ENCODE measurements at places on chromosomes 12 and 14.

DNA sequence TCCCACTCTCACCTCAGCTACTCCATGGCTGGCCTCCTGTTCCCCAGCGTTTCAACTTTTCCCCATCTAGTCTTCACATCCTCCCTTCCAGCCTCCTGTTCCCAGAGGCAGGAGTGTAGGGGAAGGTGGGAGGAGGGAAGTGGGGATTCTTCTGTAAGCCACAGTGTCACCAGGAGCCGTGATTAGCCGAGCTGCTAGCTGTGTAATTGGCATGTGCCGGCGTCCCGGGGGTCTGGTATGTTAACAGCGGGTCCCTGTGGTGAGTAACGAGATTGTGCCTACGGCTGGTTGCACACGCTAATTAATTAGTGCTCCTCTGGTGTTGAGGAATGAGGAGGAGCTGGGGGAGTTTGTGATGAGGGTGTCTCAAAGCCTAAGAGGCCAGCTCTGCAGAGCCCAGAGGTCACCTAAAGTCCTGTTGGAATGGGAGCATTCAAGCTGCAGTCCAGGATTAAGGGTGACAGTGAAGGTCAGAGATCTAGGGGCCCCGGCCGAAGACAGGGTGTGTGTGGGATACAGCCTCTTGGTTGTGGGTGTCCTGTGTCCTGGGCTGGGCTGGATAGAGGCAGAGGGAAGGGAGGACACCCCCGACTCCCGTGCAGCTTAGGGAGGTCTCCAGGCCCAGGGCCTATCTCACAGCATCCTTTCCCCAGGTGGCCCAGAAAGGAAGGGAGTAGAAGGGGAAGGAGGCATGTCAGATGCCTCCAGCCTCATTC is 10.0 kb upstream of the CALCOCO1 start:
- DNase-seq: no peak

DNA sequence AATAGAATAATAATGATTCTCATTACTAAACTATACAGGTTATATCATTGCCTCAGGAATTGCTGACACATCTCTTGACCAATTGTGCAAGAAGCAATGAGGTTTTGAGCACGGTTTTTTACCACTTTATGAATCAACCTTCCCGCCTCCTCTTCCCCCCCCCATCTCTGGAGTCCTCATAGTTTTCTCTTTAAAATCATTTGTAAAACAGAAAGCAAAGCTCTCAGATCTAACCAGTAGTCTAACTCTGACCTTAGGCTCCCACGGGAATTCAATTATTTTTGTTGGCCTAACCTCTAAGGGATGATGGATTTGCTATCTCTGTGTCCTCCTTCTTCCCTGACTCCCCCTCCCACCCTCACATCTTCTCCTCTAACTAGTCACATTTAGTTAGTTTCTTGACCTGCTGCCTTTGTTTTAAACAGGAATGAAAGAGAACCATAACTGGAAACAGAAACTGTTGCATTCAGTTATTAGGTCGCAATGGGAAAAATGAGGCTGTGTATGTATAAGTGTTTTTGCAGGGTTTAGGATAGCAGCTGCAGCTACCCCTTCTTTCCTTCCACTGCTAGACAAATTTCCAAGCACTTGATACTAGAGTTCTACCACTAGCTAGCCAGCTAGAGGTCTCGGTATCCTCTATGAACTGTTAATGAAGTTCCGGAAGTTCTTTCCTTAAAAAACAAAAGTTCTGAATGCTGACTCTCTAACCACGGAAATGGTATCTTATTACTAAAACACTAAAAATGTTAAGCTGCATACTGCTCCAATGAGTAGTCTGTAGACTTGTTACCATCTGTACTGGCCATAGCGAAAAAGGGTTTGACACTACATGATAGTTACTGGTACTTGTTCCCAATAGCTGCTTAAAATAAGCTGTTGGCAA is 65.4 kb downstream of the TAOK3 start:
- DNase-seq: no peak

- no peak for DNase-seq
These were observed 132.1 kb downstream of the SAMD4A start for GRCh38 chr14:54698966-54699530.

DNA sequence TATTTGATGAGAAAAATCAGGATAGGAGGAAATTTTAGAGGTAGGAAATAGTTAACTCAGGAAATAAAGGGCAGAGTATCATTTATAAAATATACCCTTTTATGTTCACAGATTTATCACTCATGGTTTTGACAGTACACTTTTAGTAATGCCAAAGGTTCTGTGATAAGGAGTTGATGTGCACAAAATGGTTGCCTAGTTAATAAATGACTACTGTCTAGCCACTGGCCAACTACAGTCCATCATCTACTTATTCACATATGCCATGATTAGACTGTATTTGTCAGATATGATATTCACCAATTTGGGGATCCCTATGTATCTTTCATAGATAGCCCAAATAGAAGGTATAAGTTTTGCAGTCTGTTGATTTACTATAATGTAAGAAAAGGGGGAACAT is 19.2 kb upstream of the GXYLT1 start:
- no peak for DNase-seq

GRCh38 chr14:65287264-65288131 is 125.0 kb upstream of the FUT8 start:
- DNase-seq: no peak

- no peak for DNase-seq
These were observed 12.4 kb downstream of the PPM1H start for GRCh38 chr12:62922539-62922938.

DNA sequence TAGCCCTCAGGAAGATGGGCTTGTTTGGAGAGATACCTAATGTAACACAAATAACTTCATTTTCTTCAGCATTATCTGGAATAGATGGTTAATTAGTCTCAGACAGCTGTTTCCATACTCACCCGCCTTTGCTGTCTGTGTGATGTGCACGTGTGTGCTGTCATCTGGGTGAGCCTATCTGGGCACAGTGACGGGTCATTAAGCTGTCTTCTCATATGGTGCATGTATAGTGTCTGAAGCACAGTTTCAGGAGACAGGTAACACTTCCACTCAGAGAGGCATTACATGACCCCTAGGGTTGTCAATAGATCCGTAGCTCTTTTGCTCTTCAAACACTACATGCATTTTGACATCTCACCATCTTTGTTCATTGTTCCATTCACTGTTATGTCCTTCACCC is 493.3 kb downstream of the APAF1 start:
- DNase-seq: no peak

DNA sequence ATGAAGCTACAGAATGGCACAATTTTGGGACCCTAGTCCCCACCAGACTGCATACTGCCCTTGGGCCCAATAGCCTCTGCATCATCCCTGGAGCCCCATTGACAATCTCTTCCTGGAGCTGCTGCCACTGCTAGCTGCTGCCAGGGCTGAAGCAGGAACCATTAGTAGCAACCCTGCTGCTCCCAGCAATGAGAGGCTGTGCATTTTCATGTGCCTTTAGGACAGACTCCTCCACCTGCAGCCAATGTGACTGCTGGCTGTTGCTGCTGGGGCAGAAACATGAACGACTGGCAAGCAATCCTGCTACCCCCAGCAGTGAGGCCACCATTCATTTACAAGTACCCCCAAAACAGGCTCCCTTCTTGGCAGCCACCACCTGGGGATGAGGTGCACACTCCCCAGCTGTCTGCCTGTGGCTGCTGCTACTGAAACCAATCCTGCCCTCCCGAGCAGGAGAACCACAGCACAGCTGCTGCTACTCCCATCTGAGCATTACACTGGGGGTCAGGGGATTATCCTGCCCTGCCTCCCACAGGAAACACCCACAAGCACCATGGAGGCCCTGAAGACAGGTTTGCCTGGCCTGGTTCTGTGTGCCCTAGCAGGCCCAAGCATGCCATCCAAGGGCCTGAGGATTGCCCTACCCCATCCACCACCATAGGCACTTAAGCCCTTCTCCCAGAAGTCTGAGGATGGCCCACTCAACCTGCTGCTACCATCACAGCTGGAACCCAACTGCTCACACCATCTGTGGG is 181.0 kb downstream of the MYRFL start:
- DNase-seq: no peak

DNA sequence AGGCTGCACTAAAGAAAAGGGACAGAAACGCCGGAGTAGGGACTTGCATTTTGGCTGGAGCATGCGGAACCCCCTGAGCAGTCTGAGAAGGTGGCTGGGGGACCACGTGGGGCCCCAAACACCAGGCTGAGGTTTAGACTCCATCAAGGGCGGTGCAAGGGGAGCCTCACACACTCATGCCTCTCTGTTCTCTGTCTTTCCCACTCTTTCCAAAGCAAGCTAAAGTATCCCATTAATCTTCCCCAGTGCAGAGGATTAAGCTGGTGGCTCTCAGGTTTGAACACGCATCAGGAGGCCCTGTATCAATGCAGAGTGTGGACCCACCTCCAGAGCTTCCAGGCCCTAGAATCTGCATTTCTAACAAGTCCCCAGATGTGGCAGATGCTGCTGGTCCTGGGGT is 13.5 kb downstream of the CCDC197 start:
- DNase-seq: no peak

DNA sequence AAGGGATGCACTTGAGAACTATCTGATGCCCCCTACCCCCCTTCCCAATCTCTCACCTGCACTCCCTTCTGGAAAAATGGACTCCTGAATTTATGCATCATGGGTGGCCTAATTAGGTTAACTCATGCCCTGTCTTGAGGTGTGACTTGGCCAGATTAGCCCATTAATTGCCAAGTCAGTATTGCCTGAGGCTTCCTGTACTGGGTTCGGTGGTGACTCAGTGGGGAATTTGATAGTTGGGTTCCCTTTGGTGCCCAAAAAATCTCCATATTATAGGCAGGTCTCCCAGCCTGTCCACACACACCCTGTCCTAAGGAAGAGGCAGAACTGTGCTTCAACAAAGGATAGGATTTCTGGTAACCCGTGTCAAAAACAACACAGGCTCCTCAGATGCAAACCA is 146.1 kb downstream of the CHST11 start:
- DNase-seq: no peak

Measured in breast epithelium (tissue), 4 donors.